Activated effector memory CD4-positive, alpha-beta T cell treated with Interleukin-2 at 50 U/mL for 16 hours (primary cell): ENCODE measurements at places on chromosomes 3 and 15.

GRCh38 chr3:7518456-7518855, 657.5 kb downstream of the GRM7 start:
- DNase-seq, result no peak

DNA sequence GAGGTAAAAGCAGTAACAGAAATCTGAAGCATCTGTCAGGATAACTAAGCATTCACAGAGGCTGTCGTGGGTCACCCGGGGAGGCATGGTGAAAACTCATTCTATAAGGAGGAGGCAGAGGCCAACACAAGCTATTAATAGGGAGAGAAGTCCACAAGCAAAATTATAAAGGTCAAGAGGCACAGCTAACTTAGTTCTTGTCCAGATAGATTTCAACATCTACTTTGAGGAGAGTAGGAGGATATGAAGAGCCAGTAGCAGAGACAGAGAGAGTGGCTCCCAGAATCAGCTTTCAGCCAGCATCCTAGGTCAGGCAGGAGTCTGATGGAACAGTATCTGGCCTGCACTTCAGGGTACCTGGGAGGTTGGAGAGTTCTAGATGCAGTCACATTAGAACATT, 95.3 kb downstream of the STAC start:
- DNase-seq, result no peak

DNA sequence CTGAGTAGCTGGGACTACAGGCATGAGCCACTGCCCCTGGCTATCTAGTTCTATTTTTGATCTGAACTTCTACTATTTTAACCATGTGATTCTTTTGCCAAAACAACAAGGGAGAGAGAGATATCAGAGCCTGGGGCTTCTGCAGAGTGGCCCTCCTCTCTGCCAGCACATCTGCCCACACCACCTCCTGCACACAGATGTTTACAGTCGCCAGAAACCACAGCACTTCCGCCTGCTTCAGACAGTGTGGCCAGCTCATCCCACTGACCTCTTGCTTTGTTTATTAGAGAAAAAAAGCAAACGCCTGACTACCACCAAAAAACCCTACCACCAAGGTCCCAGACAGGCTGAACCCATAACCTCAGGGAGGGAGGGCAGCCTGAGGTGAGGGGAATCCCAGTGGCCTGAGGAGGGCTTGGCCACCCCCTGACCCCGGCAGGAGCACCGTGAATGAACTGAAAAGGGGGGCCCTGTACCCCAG, 85.9 kb upstream of the ABHD2 start:
- no peak for DNase-seq

- DNase-seq, result peak; percentile 37
Measured at GRCh38 chr15:52567871-52568600, 794 bp downstream of the ARPP19 start.

DNA sequence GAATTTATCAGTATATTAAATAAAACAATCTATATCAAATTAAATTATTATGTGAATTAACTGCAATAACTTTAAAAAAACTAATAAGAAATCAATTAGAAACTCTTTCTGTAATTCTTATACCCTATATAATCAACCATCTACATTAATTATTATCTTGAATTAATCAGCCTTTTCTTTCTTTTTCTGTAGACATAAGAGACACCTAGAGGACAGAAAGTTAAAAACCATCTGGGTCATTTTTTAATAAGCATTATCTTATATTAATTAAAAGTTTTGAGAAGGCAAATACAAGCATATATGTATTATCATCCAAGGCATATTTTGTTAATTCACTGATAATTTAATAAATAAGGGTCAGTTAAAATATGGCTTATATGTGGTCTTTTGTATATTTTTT, 24.2 kb upstream of the SLC25A26 start:
- DNase-seq, result no peak
